ENCODE measurements at places on chromosomes 3 and 15.

DNA sequence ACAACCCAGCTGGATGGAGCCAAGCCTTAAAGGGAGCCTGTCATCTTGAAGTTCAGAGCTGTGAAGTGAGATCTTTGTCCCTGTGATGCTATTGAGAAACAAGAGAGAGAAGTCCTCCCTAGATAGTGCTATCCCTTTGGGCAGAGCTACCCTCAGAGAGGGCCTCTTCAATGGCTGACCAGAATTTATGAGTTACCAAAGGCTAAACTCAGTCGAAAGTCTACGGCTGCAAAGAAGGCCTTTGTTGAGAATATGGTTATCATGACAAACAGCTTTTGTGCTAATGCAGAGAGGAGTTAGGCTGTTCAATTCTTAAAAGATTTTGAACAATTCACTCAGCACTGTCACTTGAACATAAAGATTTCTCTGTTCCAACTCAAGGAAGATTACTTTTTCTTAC lies 65.9 kb upstream of the C3orf80 start:
- DNase-seq: no peak

GRCh38 chr3:196997311-196997710 lies 28.7 kb upstream of the PIGZ start:
- no peak for DNase-seq

- no peak for DNase-seq
Observed at GRCh38 chr3:114308830-114309229, 15.0 kb downstream of the TIGIT start.

- no peak for DNase-seq
Observed at GRCh38 chr3:141093397-141093796, 42.2 kb downstream of the SPSB4 start.

DNA sequence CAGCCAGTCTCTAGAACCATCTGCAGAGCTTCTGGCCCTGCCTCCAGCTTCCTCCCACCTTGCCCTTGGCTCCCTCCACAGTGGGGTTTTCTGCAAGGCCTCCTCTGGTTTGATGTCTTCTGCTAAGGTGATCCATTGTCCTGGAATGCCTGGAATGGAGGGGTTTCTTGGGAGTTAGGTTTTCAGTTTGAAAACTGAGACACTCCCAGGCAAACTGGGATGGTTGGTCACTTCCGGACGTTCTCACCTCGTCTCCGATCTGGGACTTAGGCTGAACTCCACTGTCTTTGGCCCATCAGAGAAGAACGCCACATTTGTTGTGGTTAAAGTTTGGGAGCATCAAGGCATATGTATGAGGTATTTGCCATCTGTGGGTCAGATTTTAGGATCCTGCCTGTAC lies 77.4 kb upstream of the KLHL25 start:
- no peak for DNase-seq

GRCh38 chr15:56028430-56028829 lies 35.0 kb upstream of the NEDD4 start:
- no peak for DNase-seq

GRCh38 chr3:143122608-143123352 lies 3.2 kb downstream of the CHST2 start:
- DNase-seq: no peak

- no peak for DNase-seq
Observed at GRCh38 chr15:69265347-69265955, 33.3 kb upstream of the PAQR5 start.

DNA sequence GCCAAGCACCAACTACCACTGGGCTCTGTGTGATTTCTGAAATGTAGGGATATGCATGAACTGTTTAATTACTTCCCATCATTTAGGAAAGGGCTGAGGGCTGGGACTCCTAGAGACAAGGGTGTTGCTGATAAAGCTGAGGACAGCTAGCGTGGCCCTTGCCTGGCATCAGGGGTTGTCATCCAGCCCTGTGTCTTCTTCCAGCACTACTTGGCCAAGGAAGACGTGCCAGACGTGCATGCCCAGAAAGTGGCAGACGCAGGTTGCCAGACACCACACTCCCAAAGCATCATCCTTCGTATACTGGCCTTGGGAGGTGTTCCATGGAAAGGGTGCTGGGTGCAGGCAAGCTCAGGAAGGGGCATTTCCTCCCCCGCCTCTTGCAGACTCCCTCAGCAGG lies 64.8 kb downstream of the LRIG1 start:
- DNase-seq: no peak

- no peak for DNase-seq
Observed at GRCh38 chr3:81851176-81851575, 89.7 kb upstream of the GBE1 start.

DNA sequence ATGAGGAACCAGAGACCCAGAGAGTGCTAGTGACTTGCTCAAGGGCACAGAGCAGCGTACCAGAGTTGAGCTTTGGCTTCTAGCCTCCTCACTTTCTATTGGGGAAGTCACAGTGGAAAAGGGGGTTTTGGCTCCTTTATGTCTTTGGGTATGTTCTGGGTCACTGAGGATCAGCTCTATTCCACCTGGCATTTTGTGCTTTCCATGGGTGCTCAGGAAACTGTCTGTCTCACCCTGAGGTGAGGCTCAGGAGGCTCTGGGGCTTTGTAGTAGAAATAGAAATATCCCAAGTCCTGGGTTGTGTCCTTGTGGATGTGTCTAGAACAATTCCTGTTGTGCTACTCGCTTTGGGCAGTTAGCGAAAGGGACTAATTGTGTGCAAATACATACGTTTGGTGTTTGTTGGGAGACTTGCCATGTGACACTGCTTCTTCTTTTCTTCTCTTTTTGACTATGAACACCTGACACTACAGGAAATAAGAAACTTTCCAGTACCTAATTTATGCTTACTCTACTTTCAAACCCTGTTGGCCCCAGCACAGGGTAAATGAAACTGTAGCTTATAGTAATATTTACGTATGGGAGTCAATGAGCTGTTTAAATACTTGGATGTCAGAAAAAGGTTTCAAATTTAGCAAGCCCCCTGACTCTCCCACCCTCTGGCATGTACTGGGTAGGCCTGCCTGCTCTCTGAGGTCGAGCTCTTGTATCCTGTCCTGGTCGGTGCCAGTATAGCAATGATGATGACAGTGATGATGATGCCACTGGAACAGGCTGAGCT lies 35.6 kb downstream of the SMAD3 start:
- DNase-seq: no peak

DNA sequence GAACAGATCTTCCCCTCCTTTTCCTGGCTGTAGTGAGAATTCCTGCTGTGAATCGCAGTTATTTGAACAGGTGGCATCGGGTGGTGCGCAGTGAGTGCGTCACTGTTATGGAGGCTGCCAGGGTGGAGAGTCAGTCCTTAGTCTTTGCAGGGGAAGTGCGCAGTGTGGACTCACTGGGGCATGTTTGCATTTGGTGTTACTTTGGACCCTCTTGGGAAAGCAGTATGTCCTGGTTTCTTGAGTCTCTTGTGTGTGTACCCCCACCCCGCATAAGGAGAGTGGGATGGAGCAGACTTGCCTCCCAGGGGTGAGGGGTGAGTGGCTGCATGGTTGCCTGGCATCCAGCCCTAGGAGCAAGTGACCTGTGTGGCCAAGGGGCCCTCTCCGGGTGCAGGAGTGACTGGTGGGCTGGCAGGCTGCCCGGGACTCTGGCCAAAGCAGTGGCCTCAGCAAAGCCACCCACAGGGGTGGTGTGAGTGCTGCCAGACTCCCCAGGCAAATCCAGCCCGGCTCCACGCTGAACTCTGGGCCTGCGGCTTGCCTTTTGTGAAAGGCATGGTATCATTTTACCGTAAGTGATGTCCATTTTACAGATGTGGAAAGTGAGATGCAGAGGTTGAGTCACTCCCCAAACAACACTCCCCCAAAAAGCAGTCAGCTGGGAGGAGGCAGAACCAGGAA lies 46.4 kb downstream of the DNASE1L3 start:
- DNase-seq: peak; percentile 78

GRCh38 chr15:38670128-38671005 lies 105.8 kb upstream of the RASGRP1 start:
- no peak for DNase-seq

GRCh38 chr15:40285151-40285550 lies 2.3 kb upstream of the ANKRD63 start:
- no peak for DNase-seq

GRCh38 chr3:52509753-52510328 lies 14.7 kb downstream of the STAB1 start:
- no peak for DNase-seq

Measured in femur (tissue), 1 donor.